T-helper 2 cell treated with Interferon-gamma antibody and Interleukin-4, amounts not matched to agents 5 μg/mL and 100 μg/mL, for 36 hours (primary cell): ENCODE measurements at places on chromosomes 2 and 18.

DNA sequence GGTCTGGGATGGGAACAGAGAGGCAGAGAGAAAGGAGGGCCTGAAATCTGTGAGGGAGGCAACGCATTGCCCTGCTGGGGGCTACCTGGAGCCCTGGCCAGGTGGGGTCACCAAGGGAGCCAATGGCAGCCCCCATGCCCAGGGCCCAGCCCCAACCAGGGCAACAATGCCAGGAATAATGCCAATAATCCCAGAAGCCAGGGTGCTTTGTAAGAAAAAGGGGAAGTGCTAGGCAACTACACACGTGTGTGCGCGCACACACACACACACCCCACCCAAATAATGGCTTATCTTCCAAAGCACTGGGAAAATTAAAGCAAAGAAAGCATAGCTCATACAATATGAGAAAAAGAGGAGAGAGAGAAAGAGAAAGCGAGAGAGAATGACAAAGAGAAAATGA, 7.0 kb upstream of the CLEC4F start:
- DNase-seq = no peak

- no peak for DNase-seq
Observed at GRCh38 chr2:129117434-129117833, 798.8 kb upstream of the HS6ST1 start.

DNA sequence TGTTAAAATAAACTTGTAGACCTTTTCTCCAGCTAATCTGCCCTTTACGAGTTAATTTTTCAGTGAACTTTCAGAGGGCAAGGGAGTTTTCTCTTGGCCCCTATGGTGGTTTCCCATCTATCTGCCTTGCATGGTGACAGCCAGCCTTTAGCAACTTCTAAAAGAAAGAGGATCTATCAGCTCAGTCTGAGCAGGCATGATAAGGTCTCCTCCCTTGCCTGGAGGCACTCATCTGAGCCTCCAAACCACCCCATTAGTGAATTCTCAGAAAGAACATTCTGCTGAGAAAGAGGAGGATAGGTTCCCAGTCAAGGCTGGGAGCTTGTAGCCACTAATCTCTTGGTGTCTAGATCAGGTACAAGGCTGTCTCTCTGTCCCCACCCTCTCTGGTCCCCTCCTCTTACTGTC, 10.7 kb upstream of the GYPC start:
- peak; percentile 1 for DNase-seq

GRCh38 chr18:79068341-79068936, 755 bp upstream of the ATP9B start:
- DNase-seq = no peak

GRCh38 chr2:139465789-139466188, 685.6 kb upstream of the NXPH2 start:
- no peak for DNase-seq

- no peak for DNase-seq
Observed at GRCh38 chr2:161418715-161419637, 2.9 kb downstream of the TBR1 start.

DNA sequence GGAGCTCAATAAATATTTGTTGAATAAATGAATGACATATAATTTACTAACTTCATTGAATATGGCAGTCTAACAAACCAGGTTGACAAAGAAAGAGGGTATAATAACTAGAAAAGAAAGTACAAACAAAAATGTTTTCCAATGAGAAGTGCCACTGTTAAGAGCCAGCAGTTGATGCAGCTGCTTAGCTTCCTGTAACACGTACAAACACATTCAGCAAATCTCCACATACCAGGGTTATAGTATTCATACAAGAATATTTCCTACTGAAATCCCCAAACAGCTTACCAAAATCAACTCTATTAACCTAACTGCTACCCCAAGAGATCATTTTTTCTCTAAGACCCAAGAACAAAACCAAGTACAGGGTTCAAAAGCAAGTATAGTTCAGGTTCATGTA, 77.7 kb downstream of the THADA start:
- no peak for DNase-seq

DNA sequence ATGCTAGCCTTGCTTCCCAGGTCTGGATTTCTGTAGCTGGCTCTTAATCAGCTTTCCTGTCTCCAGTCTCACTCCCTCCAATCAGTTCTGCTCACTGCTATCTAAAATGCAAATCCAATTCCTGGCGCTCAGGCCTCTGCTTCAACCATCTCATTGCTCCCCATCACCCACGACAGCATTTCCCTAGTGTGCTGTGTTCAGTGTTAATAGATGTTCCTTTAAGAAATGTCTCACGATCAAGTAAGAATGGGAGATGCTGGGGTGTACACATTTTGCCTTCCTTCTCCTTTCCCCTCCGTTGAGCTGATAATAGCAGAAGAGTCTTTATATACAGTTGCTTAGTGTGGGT, 1.6 kb upstream of the PUM2 start:
- no peak for DNase-seq

GRCh38 chr2:121231385-121232000, 53.5 kb downstream of the TFCP2L1 start:
- DNase-seq = no peak

- no peak for DNase-seq
Observed at GRCh38 chr2:163659224-163659623, 76.6 kb downstream of the FIGN start.

DNA sequence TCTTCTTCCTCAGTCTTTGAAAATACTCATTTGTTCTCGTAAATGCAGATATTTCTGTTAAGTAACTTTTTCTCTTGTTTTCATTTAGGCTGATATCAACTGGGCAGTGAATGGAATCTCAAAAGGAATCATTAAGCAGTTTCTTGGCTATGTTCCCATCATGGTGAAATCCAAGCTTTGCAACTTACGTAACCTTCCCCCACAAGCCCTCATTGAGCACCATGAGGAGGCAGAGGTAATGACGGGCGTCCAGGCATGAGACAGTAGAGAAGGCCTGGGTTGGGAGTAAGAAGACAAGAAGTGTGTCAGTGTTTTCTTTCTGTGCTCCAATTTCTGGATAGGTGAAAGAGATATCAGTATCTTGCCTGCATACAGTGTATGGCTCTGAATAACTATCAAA, 5.1 kb downstream of the POLR1B start:
- DNase-seq = no peak

- no peak for DNase-seq
Observed at GRCh38 chr2:222424729-222425671, 657 bp downstream of the SGPP2 start.

- DNase-seq = no peak
Observed at GRCh38 chr18:22676423-22676822, 256.7 kb upstream of the RBBP8 start.
